CD4-positive, alpha-beta T cell treated with Interleukin-12 subunit alpha and Interleukin-12 subunit beta, for 1 hour (primary cell): ENCODE measurements at places on chromosomes 6 and 20.
A peak's percentile ranks its signal among the peaks of the same experiment; 100 is the strongest.

DNA sequence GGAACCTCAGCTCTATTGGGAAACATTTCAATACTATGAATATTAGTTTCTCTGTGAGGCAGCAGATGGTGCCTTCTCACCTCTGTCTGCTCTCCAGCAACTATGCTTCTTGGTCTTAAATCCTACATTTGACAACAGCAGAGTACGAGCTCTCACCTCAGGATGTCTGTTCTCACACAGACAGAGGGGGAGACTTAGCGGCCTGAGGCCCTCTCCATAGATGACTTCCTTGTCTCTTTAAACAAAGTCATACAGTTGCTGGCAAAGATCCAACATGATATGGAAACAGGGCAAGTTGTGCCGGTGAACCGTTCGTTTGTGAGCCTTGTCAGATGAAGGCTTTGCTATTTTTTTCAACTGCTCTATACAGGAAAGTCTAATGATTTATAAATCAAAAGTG lies 43.7 kb upstream of the GABRR1 start:
- DNase-seq: no peak

GRCh38 chr6:170189236-170189635 lies 101.6 kb downstream of the DLL1 start:
- no peak for DNase-seq

DNA sequence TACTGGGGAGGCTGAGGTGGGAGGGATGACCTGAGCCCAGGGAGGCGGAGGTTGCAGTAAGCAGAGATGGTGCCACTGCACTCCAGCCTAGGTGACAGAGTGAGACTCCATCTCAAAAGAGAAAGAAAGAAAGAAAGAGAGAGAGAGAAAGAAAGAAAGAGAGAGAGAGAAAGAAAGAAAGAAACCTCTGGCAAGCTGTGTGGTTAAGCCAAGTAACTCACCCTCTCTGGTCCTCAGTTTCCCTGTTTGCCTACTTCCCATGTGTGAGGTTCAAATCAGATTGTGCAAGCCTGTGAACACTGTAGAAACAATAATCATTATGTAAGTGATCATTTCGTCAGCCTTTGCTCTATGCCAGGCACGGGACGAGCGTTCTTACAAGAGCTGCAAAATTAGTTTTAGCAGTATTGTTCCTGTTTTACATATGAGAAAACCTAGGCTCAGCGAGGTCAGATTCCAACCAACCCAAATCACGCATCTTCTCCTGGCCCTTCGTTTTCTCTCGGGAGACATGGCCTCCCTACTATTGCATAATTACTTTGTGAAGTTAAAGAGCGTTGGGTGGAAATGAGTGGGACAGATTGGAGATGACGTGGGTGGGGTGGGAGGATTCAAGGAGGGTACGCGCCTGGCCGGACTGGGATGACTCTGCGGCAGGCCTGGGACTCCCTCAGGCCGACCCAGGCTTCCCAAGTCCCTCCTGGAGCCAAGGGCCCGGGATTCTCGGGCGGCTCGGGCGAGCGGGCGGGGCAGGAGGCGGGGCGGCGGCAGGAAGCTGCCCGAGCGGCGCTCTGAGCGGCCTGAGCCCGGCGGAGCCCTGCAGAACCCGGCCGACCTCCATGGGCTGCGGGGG lies at the start of gene SNX21:
Gene SNX21 (plus strand): TSS at position 770 of the 853 bp plus-strand sequence. CDS start 121 bp downstream, outside the sequence.
- peak; percentile 15 for DNase-seq

GRCh38 chr6:93447874-93448273 lies 28.5 kb upstream of the EPHA7 start:
- DNase-seq: no peak

GRCh38 chr6:79813854-79814709 lies 133.3 kb downstream of the ELOVL4 start:
- peak; percentile 54 for DNase-seq

- peak; percentile 34 for DNase-seq
These were observed 3.3 kb downstream of the KCNS1 start for GRCh38 chr20:45097485-45098102.

DNA sequence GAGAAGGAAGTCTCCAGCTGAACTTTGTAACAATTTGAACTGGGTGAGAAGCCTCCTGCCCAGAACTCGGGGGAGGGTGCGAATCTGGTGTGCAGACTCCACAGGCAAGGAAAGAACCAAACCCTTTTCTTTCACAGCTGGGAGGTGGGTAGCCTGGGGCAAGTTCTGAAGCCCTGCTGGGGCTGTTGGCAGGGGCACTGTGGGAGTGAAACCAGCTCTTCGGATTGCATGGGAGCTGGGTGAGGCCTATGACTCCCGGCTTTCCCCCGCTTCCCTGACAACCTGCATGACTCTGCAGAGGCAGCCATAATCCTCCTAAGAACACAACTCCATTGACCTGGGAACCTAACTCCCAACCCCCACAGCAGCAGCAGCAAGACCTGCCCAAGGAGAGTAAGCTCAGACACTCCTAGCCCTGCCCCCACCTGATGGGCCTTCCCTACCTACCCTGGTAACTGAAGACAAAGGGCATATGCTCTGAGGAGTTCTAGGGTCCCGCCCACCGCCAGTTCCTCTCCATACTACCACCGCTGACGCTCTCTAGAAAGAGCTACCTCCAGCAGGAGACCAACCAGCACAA lies 37.5 kb downstream of the SOD2 start:
- no peak for DNase-seq

DNA sequence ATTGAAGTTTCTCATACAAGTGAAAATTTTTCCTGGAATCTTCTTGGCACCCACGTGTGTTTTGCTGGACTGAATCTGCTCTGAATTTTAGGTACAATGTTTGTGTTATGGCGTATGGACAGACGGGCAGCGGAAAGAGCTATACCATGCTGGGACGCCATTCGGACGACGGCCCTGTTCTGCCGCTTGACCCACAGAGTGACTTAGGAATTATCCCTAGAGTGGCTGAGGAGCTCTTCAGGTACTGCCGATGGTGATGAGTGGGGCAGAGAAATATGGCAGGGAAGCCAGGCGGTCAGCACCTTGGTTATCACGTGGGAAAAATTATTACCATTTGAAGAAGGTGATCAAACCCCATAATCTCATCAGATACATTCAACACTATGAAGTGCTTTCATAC lies 36.3 kb downstream of the KIF25 start:
- no peak for DNase-seq

DNA sequence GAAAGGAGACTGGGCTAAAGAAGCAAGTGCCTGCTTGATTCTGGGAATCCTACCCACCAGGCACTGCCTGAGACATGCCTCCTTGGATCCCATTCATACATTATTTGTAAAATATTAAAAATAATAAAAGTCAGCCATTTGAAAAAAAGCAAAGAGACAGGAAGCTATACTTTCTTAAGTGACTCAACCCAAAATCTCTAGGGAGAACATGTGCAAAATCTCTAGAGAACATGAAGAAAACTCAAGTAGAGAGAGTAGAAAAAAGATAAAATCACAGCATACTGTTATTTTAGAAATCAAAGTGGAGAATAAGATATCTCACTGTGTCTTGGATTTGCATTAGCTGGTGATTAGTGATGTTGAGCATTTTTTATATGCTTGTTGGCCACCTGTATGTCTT lies 197.2 kb upstream of the GGTLC1 start:
- DNase-seq: no peak

DNA sequence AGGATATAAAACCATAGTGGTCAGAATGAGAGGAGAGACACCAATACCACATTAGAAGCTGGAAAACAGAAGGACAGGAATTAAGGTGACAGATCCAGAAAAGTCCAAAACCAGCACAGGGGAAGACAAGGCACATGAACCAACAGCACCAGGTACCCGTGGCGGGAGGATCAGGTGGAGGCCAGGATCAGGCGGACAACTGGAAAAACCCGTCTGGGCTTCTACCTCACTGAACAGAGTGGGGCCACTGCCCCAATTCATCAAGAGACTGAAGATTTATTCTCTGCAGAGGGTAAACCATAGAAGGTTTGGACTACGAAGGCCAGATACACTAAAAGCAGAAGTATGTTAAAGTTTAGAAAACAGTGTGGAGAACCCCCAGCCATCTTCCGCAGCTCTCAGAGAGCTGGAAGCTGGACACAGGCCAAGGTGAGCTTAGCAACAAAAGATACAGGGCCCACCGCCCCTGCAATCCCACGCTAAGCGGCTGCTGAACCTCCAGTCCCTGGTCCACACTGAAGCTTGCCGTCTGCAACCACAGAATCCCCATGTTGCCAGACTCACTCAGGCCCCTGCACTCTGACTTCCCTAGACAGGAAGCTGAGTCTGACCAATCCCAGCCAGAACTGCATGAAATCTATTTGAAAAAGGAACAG lies 29.9 kb downstream of the ABHD12 start:
- no peak for DNase-seq

GRCh38 chr20:38728191-38728781 lies 4.0 kb downstream of the SLC32A1 start:
- no peak for DNase-seq

GRCh38 chr6:733431-734219 lies 40.7 kb upstream of the EXOC2 start:
- no peak for DNase-seq

GRCh38 chr6:30709101-30709868 lies 7.8 kb downstream of the MDC1 start:
- no peak for DNase-seq

DNA sequence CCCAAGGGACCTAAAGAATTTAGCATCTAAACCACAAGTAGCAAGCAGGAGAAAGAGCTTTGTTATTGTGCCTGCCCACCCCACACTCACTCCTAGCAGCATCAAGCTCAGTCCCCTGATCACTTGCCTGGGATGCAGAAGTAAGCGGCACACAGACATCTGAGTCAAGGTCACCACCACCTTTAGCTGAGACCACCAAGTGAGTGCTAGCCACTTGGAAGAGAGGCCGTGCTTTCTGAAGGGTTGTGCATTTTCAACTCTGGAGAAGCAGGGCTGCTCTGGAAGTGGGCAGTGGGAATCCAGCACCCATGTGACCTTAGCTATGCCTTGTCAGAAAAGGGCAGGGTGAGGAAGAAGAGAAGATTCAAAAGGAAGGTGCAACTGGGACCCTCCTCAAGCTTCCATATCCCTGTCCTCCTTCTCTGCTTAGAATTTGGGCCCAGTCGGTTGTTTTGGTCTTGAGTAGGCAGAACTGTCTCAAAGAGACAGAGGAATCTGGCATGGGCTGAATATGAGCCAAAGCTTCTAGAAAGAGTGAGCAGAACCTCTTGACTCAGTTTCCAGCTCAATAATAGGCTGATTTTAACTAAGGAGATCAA lies 6.2 kb downstream of the NR2E1 start:
- DNase-seq: no peak

DNA sequence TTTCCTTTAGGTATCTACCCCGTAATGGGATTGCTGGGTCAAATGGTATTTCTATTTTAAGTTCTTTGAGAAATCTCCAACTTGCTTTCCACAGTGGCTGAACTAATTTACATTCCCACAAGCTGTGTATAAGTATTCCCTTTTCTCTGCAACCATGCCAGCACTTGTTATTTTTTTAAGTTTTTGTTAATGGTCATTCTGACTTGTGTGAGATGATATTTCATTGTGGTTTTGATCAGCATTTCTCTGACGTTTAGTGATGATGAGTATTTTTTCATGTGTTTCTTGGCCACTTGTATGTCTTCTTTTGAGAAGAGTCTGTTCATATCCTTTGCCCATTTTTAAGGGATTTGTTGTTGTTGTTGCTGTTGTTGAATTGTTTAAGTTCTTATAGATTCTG lies 871.1 kb downstream of the KIF16B start:
- DNase-seq: no peak

DNA sequence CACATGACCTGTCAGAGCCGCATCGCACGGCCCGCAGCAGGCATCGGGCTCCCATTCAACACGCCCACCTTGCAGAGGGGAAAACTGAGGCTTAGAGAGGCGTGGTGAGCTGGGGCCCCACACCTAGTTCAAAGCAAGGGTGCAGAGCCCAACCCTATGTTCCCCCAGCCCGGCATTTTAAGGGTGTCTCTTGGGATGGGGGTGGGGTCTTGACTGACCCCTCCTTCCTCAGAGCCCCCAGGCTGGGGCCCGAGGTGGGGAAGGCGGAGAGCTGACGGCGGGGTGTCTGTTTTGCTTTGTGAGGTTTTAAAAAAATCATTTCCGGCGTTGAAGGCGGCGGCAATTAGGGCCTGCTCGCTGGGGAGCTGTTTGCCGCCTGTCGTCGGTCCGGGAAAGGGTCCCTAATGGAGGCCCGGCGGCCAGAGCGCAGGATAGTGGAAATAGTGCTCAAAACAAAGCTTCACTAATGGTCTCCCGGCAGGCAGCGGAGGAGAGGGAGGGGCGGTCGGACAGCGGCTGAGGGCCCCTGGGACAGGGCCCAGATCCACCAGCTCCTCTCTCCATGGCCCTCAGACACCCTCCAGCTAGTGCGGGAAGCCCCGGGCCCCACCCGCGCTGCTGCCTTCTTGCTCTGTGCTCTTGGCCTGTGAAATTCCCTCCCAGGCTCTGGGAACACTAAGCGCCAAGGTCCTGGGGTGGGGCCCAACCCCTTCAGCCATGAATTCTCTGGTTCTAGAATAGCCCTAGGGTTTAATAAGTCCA lies 11.9 kb downstream of the VSTM2L start:
- DNase-seq: peak; percentile 14

DNA sequence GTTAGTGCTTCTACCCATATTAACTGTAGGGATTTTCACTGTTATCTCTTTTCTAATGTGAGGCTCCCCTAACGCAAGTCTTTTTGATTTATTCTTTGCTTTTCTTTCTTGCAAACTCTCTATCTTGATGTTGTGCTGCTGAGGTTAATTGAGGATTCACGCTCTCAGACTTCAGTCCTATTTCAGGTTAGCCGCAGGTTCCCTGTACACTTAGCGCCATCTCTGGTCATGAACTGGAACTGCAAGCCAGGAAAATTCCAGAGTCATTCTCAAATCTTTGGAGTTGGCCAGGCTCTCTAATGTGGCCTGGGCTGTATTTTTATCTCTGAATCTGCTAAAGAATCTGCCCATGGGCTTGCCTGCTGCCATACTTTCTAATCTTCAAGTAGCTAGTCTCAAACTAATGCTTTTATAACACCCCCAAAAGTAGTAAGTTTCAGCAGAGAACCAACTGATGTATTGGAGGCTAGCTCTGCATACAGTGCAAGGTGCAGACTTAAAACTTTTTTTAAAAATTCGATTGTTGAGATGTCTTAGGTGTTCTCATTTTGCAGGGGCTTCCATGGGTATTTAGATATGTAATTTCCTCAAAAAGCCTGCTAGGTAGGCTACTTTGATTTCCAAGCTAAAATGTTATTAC lies 91.1 kb upstream of the OPRM1 start:
- DNase-seq: no peak

DNA sequence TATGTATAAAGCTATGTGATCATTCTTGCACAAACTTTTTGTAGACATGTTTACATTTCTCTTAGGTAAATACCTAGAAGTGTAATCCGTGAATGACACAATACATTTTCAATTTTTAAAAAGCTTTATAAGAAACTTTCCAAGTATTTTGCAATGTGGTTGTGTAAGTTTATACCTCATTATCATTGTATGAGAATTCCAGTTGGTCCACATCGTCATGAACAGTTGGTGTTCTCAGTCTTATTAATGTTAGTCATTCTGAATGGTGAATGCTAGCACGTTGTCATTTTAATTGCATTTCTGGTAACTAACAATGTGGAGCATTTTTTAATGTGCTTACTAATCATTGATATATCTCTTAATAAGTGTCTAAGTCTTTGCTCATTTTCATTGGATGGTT lies 116.5 kb upstream of the F13A1 start:
- DNase-seq: no peak
